Jurkat, Clone E6-1 (cell line): ENCODE measurements at places on chromosomes 6 and 20.

DNA sequence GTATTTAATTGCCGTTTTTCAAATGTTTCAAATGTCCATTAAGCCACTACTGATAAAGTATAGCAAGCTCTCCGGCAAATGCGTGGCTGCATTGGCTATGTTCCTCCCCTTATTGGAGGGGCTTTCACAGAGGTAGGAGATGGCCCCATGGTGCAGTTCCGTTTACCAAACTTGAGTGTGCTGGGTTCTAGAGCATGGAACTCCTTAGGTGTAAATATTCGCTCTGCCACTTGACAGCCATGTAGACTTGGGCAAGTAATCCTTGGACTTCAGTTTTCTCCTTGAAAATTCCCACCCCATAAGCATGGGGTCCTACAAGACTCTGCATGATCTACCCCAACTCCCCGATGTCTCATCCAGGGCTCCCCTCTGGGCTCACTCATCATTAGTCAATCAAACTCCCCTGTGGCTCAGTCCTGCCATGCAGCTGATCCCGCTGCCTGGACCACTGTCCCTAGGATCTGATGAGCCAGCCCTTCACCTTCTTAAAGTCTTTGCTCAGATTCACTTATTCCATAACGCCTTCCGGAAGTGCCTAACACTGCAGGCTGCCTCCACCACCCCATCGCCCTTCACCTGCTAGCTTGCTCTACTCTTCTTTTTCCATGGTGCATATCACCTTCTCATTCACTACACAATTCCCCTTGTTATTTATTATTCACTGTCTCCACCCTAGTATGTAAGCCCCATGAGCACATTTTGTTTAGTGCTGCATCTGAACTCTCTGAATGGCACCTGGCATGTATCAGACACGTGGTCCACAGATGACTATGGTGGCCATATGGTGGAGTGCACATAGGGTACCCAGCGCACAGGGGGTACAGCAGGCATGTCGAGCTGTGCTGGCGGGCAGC is 18.8 kb downstream of the PRR18 start:
- no peak for DNase-seq

GRCh38 chr6:72037006-72037405 is 150.7 kb downstream of the RIMS1 start:
- no peak for DNase-seq

DNA sequence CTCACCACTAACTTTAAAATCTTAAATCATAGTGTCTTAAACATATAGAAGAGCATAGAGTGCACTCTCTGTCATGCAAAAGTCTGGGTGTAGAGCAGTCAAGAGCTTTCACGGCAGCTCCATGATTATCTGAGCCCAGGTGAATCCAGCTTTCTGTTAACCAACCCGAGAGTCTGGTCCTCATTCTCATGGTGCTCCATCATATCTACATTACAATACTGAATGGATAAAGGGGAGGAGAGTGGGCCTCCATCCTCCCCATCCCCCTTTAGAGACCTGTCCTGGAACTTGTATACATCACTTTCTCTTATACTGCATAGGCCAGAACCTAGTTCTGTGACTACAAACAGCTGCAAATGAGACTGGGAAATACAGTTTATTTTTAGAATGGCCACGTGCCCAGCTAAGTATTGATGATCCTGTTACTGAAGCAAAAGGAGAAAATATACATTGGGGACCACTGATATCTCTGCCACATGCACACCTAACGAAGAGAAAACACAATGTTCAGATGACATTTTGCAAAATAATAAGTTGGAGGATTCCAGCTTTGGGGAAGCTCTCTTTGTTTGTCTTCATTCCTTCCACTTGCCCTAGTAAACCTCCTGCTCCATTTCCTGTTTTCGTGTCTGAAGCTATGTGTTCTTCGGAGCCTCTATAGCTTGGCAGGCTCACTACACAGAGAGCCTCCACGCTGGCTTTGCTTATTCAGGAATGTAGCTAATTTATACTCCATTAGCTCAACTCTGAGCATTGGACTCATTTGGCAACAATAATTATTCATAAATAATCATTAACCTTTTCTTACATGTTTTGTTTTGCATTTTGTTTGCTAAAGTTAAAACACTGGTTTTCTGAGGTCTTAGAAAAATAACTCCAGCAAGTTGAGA is 110.1 kb downstream of the IYD start:
- DNase-seq, result no peak

GRCh38 chr6:25027221-25027916 is 91.6 kb upstream of the RIPOR2 start:
- no peak for DNase-seq

- no peak for DNase-seq
These were observed 21.4 kb downstream of the ZFAND3 start for GRCh38 chr6:37840940-37841300.

DNA sequence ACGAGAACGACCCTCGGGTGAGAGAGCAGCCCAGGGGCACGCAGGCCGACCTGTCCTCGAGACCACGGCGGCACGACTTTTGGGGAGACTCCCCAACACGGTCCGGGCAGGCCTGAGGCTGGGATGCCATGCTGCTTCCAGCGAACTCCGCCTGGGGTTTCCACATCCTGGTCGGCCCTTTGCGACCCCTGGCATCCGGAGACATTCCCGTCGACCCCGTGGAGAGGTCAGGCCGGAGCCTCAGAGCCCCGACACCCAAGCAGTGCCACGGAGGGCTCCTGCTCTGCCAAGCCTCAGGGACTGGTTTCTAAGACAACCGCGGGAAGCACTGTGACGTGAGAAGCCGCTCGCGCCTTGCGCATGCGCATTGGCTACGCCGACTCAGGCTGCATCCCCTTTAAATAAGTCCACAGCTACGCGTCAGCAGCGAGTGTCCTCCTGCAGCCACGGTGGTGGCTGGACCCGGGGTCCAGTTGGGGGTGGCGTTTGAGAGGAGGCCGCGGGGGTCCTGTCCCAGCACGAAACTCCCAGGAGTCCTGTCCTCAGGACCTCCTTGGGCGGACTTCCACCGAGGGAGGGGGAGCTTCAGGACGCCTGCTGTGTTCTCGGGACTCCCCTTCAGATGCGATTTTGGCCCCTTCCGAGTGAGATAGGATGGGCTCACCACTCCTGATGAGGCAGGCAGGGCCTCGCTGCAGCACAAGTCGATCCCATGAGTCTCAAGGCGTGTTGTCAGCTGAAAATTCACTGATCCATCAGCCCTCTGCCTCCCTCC is 1089.3 kb upstream of the DEFB115 start:
- DNase-seq, result no peak

- no peak for DNase-seq
These were observed 54.7 kb downstream of the SSR1 start for GRCh38 chr6:7258231-7258763.

GRCh38 chr6:108902382-108902792 is 54.2 kb downstream of the ARMC2 start:
- DNase-seq, result peak; percentile 41

- no peak for DNase-seq
These were observed 65.7 kb downstream of the EPM2A start for GRCh38 chr6:145669627-145670034.

- no peak for DNase-seq
These were observed 8.4 kb upstream of the MRGBP start for GRCh38 chr20:62787866-62788265.

DNA sequence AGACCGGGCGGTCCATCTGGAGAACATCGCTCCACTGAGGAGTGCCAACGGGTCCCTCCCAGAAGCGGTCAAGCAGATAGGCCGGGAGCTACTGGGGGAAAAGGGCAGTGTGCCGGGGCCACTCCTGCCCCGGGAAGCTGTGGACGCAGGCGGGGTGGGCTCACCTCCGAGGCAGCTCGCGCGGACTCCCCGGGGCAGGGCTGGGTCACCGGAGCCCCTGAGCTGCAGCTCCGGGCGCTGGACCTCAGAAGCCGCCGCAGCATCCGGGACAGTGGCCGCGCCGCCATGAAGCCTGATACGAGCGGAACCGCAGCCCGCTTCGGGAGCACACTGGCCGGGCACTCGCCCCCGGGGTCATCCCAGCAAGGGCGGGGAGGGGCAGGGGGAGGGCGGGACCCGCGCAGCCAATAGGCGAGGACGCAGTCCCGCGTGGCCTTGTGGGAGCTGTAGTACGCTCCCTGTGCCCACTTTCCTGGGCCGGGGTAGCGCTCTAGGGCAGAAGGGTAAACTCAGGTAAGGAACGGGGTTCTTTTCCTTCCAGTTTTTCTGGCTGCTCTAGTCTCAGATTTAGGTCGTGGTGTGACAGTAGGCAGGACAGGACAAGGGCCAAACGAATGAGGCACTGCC is at the start of gene MOCS1:
MOCS1 (minus strand) TSS at position 332 of the 627 bp plus-strand sequence; CDS start at position 287, 45 bp downstream.
- DNase-seq, result peak; percentile 63

DNA sequence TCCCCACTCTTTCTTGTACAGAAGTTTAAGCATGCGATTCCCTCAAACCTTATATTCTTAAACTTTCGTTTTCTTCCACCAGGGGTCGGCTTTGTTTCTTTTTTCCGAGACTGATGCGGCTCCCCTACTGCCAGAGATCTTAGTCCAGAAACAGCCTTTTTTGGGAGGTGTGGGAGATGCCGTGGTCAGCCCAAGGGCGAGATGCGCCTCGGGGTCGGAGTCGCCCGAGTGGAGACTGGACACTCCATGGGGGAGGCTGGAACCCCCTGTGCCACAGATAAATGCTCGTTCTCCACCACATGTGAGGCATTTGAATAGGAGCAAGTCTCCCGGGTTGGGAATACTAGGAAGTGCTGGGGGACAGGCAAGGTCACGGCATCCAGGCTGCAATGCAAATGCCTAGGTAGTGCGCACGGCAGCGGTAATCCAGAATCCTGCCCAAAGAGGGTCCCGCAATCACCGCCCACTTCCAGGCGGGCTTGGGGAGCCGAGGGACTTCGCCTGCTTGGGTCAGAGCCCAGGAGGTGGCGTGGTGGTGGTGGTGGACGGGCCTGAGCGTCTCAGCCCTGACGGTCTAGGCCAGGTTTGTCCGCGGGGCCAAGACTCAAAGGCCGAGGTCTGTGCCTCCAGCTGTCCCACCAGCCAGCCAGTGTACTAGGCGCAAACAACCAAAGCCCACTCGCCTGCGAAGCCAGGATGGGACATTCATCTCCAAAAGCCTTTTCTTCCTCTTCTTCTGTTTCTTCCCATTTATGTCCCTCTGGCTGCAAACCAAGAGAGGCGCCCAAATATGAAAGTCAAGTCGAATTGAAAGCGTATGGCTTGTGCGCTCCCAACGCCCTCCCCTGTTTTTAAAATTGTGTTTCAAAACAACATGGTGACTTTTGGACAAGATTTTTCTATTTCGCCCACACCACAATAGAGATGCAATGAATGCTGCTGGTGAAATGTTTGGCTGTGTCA is 39.3 kb upstream of the OSTM1 start:
- DNase-seq, result peak; percentile 22

GRCh38 chr20:49445176-49445575 is 37.3 kb downstream of the KCNB1 start:
- DNase-seq, result no peak

GRCh38 chr6:148840256-148840655 is 93.4 kb downstream of the UST start:
- no peak for DNase-seq

- DNase-seq, result no peak
These were observed 414.0 kb downstream of the MAFB start for GRCh38 chr20:40274912-40275533.

- no peak for DNase-seq
These were observed 3.7 kb upstream of the SYNDIG1 start for GRCh38 chr20:24465730-24466129.

GRCh38 chr6:116411284-116411623 is 40.5 kb downstream of the DSE start:
- no peak for DNase-seq

GRCh38 chr6:150659046-150659763 is 59.5 kb downstream of the PLEKHG1 start:
- no peak for DNase-seq

- DNase-seq, result no peak
These were observed 185.8 kb upstream of the RAB32 start for GRCh38 chr6:146357578-146358430.

DNA sequence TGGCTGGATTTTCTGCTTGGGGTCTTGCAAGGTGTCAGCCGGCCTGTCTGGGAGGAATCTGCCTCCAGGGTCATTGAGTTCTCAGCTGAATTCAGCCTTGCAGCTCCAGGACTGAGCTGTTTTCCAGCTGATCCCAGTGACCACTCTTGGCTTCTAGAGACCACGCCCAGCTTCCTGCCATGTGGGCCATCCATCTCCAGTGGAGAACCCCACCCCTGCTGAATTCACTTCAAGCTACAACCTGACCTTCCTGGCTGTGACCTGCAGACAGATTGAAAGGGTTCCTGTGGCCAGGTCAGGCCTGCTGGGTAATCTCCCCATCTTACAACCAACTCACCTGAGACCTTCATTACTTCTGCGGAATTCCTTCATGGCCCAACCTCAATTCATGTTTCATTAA is 26.5 kb upstream of the SYNDIG1 start:
- no peak for DNase-seq

- no peak for DNase-seq
These were observed 250.8 kb upstream of the HTR1E start for GRCh38 chr6:86686496-86686895.

GRCh38 chr6:156306531-156306930 is 470.6 kb upstream of the ARID1B start:
- DNase-seq, result no peak

GRCh38 chr6:170132011-170132521 is 158.8 kb downstream of the DLL1 start:
- DNase-seq, result no peak

- no peak for DNase-seq
These were observed 43.0 kb upstream of the CCR6 start for GRCh38 chr6:167079853-167080297.

DNA sequence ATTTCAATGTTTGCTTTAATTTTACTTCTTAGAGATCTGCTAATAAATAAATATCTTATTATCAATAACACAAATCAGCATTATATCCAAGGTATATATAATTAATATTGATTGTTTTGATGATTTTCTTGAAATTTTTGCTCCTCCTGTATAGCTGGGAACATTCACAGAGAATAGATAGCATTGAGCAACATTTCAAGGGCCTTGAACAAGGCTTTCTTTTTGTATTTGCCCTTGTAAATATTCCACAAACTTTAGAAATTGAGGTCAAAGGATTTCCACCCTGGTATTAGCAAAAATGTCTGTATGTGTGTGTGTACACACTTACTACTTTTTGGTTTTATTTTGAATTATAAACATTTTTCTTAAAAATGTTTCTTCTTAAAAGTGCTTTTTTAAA is 205.6 kb downstream of the EYA4 start:
- DNase-seq, result no peak

DNA sequence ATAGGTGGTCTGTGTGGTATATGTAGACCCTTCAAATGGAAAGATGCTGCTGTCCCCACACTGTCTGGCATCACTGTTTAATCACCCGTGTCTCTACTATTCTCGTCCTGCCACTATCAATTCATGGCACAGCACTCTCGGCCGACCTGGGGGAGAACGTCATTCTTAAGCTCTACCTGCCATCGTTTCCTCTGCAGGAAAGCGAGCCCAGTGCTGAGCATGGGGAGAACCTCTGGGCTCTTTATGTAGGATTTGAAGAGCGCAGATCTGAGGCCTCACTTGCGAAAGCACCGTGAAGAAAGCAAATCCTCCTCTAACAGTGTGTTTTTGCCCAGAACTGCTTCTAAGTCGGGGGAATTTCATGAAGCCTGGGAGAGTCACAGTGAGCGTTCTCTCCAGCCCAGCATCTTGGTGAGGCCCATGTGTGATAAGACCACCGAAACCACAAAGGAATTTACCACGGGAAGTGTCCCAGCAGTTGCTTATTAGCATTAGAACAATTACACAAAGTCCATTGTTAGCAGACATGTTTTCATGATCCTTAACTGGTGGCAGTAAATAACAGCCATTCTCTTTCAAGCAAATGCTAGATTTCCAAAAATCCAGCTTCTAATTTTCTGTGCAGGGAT is 124.3 kb downstream of the SCML4 start:
- no peak for DNase-seq
